ENCODE measurements at places on chromosomes 3 and 15. TPM values are rescaled to one million over a fixed set of nuclear protein-coding genes. Genes with fewer than 3 reads are reported as not detected.

Gene SLC27A2
- not detected for total RNA-seq

Gene B3GALNT1
- 6.2 TPM for total RNA-seq

GRCh38 chr3:15810702-15811101 lies 12.9 kb upstream of the ANKRD28 start:
- H3K36me3 ChIP-seq: no peaks in the 10 kb centered on the region
- H3K4me1 ChIP-seq: peaks cover 9% of the 10 kb centered on the region
- H3K27me3 ChIP-seq: no peaks in the 10 kb centered on the region
- DNase-seq: no peak

- H3K27me3 ChIP-seq: no peaks in the 10 kb centered on the region
- no peaks in the 10 kb centered on the region for H3K36me3 ChIP-seq
- H3K4me3 ChIP-seq: peak overlapping the region; percentile 98
- peak overlapping the region; percentile 91 for H3K27ac ChIP-seq
Measured at GRCh38 chr15:40108061-40108854, 421 bp downstream of the BMF start.

- DNase-seq: no peak
- peaks cover 26% of the 10 kb centered on the region for H3K4me1 ChIP-seq
- no peak overlapping the region for H3K4me3 ChIP-seq
- H3K27me3 ChIP-seq: no peaks in the 10 kb centered on the region
- H3K36me3 ChIP-seq: no peaks in the 10 kb centered on the region
Measured at GRCh38 chr3:67382536-67382935, 271.9 kb downstream of the SUCLG2 start.

GRCh38 chr15:58564981-58565380 lies 133.2 kb downstream of the LIPC start:
- no peaks in the 10 kb centered on the region for H3K27me3 ChIP-seq
- H3K27ac ChIP-seq: no peak overlapping the region
- no peak overlapping the region for H3K4me3 ChIP-seq
- H3K4me1 ChIP-seq: no peaks in the 10 kb centered on the region
- peak; percentile 68 for DNase-seq
- no peaks in the 10 kb centered on the region for H3K36me3 ChIP-seq

DNA sequence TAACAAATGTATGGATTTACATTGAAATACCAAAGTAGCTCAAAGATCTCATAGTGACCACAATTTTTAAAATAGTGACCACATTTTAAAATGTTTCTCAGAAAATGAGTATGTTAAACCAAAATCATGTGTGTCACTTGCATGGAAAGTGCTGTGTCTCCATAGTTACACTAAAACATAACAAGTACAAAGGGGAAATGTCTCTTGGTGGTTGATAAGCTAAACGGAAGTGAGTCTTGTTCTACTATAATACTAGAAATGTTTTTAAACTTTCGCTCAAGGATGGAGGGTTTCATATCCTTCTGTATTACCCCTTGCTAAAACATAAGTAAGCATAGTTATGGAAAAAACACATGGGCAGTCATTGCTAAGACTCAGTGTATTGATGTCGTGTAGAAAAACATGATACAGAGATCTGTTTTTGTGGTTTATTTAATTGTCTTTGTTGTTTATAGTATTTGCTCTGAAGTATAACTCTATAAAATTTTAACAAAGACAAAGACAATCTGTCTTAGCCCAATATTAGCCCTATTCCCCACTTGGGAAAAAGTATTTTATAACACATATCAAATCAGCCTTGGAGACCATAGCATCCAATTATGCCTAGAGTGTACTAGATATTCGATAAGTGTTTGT lies 27.0 kb upstream of the DENND4A start:
- no peak for DNase-seq
- no peaks in the 10 kb centered on the region for H3K36me3 ChIP-seq
- peak overlapping the region; percentile 40 for H3K27ac ChIP-seq
- H3K4me3 ChIP-seq: no peak overlapping the region
- peaks cover 8% of the 10 kb centered on the region for H3K4me1 ChIP-seq

DNA sequence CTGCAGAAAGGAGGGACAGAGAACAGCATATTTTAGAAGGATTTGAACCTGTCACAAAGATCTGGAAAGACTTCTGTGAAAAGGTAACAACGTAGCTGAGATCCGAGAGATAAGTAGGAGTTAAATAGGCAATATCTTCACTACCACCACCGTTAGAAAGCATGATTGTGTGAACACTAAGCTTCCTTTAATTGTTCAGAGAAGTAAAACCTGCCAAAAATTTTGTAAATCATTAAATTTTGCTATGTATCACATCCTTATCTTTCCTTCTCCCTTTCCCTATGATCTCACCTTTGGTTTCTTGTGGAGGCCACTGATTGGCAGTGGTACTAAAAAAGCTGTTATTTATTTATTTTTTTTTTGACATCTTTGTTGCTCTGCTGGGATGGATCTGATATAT lies 346.9 kb downstream of the NLGN1 start:
- no peak for DNase-seq
- no peak overlapping the region for H3K4me3 ChIP-seq
- H3K4me1 ChIP-seq: no peaks in the 10 kb centered on the region
- H3K27ac ChIP-seq: no peak overlapping the region
- no peaks in the 10 kb centered on the region for H3K27me3 ChIP-seq

All from esophagus muscularis mucosa (tissue), 4 donors.